Muscle of leg (tissue), 16 donors: ENCODE measurements at places on chromosomes 2 and 18.

DNA sequence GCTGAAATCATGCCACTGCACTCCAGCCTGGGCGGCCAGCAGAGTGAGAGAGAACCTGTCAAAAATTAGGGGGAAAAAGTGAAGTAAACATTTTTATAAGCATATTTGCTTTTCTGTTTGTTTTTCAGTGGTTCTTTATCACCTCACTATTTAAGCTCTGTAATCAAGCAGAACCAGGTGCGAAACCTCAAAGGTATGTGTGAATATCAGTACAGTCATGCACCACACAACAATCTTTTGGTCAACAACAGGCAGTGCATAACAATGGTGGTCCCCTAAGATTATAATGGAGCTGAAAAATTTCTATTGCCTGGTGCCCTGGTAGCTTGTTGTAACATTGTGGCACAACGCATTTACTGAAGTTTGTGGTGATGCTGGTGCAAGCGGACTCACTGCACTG is 167.4 kb upstream of the STON1 start:
- no peak for DNase-seq

GRCh38 chr2:226716126-226716525 is 83.5 kb downstream of the IRS1 start:
- no peak for DNase-seq

DNA sequence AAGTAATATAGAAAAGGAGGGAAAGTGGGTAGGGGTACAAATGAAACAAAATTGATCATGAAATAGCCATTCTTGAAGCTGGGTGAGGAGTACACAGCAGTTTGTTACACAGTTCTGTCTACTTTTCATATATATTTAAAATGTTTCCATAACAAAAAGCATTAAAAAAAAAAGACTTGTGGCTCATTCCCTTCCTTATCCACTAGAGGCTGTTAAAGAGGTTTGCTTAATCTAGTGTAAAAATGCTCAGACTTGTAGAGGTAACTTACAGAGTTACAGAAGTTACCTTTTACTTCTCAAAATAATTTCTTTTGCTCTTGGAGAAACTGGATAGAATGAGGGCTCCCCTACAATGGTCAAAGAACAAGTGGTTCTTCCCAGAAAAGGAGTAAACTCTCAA is 8.1 kb upstream of the WIPF1 start:
- no peak for DNase-seq

- DNase-seq, result peak; percentile 95
Observed at GRCh38 chr18:13381944-13382365, 163.4 kb downstream of the LDLRAD4 start.

GRCh38 chr2:64989982-64990614 is 899 bp downstream of the SLC1A4 start:
- DNase-seq, result peak; percentile 51

- peak; percentile 69 for DNase-seq
Observed at GRCh38 chr2:120783371-120783791, 47.7 kb downstream of the GLI2 start.

GRCh38 chr2:37890893-37891495 is 34.1 kb upstream of the RMDN2 start:
- peak; percentile 61 for DNase-seq

- DNase-seq, result no peak
Observed at GRCh38 chr2:232951891-232952290, 61.2 kb downstream of the NGEF start.

GRCh38 chr18:37641573-37641972 is 76.0 kb upstream of the CELF4 start:
- DNase-seq, result no peak

DNA sequence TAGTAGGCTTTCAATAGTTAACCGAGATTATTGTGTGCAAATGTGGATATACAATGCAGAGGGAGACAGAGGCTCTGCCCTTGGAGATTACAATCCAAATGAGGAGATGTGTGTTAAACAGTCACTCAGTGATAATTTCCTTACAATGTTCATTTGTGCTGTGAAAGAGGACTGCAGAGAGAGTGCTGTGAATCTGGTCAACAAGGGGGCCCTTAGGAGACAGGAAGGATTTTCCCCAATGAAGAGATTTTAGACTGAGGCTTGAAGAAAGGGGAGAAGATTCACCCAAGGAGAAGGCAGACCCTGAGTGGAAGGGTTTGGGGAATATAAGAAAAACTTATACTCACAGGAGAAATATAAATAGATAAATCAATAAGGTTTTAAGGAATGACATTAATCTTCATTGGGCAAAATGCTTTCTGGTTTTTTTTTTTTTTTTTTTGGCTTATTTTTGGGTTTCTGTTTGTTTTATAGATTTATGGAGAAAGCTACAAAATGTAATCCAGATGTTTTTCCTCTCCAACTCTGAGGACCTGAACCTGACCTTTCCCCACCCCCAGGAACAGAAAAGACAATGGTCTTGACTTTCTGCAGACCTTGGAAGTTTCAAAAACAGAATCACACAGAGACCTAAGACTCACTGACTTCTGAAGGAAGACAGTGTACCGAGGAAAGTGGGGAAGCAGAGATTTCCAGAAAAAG is 151.3 kb upstream of the SERPINE2 start:
- peak; percentile 81 for DNase-seq

- no peak for DNase-seq
Observed at GRCh38 chr2:108907822-108908712, 81.0 kb downstream of the EDAR start.
